ENCODE measurements at places on chromosomes 6 and 20.

GRCh38 chr20:63707558-63708300 lies at the start of the genes ARFRP1 and ZGPAT:
Gene ARFRP1, minus strand, starts transcription at chr20:63707976. Its CDS starts 885 bp downstream, at chr20:63707091.
Gene ZGPAT, plus strand, starts transcription at chr20:63708039. Its CDS starts 542 bp downstream, at chr20:63708581.
- peak; percentile 48 for DNase-seq

GRCh38 chr20:2295286-2295685 lies 515 bp upstream of the TGM3 start:
- no peak for DNase-seq

GRCh38 chr20:53334861-53335260 lies 258.8 kb downstream of the ZNF217 start:
- DNase-seq, result no peak

- DNase-seq, result no peak
Measured at GRCh38 chr6:50610562-50610961, 102.8 kb upstream of the TFAP2D start.

- no peak for DNase-seq
Measured at GRCh38 chr6:154914288-154914687, 80.8 kb upstream of the TIAM2 start.

GRCh38 chr6:106152952-106153351 lies 66.8 kb downstream of the PRDM1 start:
- no peak for DNase-seq

GRCh38 chr6:81575442-81575841 lies 177.0 kb downstream of the TENT5A start:
- DNase-seq, result no peak

GRCh38 chr6:39223555-39223954 lies 5.7 kb downstream of the KCNK5 start:
- no peak for DNase-seq

DNA sequence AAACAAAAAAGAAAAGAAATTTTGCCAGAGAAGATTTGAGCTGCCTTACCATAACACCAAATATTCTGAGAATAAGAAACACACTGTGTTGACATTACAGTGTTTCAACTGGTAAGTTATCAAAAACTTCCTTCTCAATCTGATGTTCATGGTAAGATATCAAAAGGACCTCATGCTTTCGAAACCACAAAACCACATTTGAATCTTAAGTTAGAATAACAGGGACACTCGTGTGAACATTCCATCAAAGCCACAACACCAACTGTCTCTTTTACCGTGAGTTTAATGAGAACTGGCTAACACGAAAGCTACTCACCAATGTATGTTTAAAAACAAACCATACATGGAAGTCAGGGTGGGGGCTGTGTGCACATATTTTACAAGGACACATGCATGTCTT lies 73.0 kb upstream of the OPRM1 start:
- no peak for DNase-seq

DNA sequence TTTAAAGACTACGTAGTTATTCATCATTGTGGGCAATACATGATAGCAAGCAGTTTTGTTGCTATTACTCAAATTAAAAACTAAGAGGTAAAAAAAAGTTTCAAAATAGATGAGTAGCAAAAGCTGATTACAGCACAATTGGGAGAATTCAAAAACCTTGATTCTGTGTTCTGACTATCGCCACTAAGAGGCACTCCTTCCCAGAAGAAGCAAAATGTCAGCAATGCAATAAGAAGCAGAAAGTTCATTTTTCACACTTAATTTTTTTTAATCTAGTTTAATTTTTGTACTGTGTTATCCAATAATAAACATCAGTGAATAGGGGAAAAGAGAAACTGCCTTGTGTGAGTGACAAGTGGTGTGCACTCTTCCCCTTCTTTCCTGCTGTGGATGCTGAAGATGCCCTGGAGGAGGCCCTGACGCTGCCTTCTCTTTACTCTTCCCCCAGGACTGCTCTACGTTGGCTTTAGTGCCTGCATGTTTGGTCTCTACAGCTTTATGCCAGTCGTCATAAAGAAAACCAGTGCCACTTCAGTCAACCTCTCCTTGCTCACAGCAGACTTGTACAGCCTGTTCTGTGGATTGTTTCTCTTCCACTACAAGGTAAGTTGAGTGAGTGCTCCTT lies 263.2 kb upstream of the PLN start:
- DNase-seq, result no peak

DNA sequence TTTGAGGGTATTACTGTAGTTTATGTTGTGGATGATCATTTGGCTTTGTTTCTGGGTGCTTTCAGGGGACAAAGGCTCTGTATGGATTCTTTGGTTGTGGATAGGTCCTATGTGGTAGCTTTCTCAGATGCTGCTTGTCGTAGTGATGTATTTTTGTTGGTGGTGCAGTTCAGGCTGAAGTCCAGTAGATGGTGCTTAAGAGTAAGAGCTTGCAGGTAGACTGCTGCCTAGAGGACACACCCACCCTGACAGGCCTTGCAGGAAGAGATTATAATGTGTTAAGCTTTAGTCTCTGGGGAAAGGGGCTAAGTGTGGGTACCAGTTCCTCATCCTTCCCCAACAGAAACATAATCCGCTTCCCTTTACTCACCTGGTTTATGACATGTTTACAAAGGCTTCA lies 62.6 kb upstream of the ADGRB3 start:
- peak; percentile 41 for DNase-seq

- DNase-seq, result no peak
Measured at GRCh38 chr6:33445119-33445603, 9.2 kb upstream of the ZBTB9 start.

GRCh38 chr6:31903957-31904356 lies 2.1 kb upstream of the ZBTB12 start:
- DNase-seq, result no peak

DNA sequence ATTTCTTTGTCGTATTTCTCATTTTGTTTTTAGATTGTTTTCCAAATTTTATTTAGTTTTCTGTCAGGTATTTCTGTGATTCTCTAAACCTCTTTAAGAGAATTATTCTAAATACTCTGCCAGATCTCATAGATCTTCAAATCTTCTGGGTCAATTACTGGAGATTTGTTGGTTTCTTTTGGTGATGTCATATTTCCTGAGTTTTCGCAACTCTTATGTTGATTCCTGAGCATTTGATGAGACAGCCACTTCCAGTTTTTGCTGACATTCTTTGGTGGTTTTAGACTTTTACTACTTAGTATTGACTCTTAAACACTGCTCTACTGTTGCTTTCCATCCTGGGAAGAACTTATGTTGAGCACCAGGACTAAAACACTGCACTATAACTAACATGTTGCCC lies 21.9 kb downstream of the ADGB start:
- no peak for DNase-seq

- DNase-seq, result no peak
Measured at GRCh38 chr20:18669241-18670019, 81.6 kb downstream of the DTD1 start.
